ENCODE measurements at places on chromosomes 1 and 21.

DNA sequence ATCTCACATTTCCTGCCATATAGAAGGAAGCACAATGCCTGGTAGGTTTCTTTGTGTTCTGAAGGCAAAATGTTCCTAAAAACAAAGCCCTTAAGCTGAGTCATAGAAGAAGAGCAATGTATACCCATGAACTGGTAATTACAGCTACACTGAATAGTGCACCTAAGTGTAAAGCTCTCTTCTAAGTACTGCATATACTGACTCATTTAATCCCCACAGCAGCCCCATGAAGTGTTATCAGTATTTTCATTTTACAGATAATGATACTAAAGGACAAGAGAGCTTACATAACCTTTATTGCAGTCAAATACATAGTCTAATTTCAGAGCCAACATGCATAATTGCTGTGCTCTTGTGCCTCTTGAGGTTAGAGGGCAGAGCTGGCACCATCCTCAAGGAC lies 239.9 kb downstream of the DPYD start:
- DNase-seq: no peak

GRCh38 chr1:97849345-97850340 lies 71.2 kb downstream of the DPYD start:
- no peak for DNase-seq

GRCh38 chr1:194295685-194296084 lies 1109.3 kb upstream of the B3GALT2 start:
- DNase-seq: peak; percentile 39

- DNase-seq: no peak
These were observed 50.8 kb upstream of the ACTRT2 start for GRCh38 chr1:2970311-2971071.

GRCh38 chr1:86708920-86709319 lies 4.5 kb downstream of the SH3GLB1 start:
- no peak for DNase-seq

- DNase-seq: no peak
These were observed 210.9 kb downstream of the TRABD2B start for GRCh38 chr1:47786316-47786715.

Data from SW480 (cell line).